NCI-H446 treated with DMSO at 0.1 percent for 48 hours (cell line): ENCODE measurements at places on chromosomes 2 and 18.

DNA sequence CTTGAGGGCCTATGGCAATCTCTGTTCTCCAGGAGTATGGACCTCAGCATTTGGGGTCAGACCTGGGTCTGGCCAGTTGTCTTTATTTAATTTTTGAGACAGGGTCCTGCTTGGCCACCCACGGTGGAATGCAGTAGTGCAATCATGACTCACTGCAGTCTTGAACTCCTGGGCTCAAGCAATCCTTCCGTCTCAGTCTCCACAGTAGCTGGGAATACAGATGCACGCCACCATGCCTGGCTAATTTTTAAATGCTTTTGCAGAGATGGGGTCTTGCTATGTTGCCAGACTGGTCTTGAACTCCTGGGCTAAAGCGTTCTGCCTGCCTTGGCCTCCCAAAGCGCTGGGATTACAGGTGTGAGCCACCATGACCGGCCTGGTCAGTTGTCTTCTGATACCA, 46.4 kb upstream of the INHBB start:
- no peak for DNase-seq

DNA sequence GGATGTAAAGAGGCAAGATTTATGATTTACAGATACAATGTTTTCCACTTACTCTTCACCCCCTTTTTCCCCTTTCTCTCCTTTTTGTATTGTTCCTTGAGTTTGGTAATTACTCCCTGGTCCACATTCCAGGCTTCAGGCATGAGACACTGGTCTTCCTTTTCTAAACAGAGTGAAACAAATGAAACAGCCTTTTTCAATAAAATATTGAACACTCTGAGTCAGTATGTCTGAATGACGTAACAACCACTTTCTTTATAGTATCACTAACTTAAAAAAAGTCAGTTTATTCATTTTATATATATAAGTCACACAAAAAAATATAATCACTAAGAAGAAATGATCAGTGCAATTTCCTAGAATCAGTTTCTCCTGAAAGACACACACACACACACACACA, 79.7 kb downstream of the STRN start:
- no peak for DNase-seq

DNA sequence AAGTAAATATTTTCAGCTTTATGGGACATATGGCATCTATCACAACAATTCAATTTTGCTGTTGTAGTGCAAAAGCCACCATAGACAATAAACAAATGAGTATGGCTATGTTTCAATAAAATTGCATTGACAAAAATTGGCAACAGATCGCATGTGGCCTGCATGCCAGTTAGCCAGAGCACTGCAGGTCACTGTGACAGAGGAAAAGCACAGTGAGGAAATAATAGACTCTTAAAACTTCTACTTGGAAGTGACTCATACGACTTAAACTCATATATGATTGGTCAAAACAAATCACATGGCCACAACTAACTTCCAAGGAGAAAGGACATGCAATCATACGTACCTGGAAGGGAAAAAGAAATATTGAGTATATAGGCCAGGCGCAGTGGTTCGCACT, 44.4 kb downstream of the EXOC6B start:
- no peak for DNase-seq

DNA sequence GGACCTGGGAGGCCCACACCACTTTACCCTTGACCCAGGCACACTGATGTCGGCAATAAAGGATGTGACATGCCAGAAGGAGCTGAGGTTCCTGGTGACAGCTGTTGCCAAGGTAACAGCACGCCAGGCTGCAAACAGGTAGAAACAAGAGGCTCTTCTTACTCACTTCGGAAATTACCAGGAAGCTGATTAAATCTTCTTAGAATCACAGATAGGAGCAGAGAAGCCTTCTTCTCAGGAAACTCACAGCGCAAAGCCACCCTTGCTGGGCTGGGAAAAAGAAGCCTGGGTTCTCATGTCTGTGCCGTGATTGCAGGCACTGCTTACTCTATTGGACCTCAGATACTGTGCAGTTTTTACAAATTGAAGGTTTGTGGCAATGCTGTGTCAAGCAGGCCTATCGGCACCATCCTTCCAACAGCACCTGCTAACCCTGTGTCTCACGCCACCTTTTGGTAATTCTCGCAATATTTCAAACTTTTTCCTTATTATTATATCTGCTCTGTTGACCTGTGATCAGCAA, 61.0 kb upstream of the TAF1B start:
- no peak for DNase-seq
